Cerebellar cortex (tissue), 1 donor: ENCODE measurements at places on chromosomes 12 and 14.

DNA sequence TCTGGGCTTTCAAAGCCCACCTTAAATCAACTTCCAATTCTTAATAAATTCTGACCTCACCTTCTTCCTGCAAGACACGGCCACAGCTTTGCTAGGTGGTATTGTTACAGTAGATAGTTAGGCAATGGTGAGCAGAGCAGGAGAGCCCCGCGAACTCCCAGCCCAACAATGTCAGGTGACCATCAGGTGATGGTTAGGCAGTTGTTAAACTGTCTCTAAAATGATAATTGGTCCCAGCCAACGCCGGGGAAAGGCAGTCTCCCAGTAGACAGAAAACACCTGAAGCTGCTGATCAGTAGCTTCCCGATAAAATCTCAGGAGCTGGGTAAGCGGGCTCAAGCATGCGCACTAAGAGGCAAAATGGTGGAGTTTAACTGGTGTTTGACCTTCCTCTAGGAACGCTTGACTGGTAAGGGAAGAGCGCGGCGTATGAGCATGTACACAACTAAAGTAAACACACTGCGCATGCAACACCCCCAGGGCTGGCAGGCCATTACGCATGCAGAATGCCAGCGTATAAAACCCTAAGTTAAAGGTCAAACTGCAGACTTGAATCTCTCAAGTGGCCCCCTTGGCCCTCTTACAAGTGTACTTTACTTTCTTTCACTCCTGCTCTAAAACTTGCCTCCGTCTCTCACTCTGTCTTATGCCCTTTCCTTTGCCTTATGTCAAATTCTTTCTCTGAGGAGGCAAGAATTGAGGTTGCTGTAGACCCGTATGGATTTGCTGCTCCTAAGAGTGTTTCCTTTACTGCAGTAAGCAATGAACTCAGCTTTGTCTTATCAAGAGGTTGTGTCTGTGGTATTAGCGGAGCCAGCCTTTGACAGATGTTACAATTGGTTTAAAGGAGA lies 113.5 kb downstream of the C12orf75 start:
- no peak for DNase-seq

DNA sequence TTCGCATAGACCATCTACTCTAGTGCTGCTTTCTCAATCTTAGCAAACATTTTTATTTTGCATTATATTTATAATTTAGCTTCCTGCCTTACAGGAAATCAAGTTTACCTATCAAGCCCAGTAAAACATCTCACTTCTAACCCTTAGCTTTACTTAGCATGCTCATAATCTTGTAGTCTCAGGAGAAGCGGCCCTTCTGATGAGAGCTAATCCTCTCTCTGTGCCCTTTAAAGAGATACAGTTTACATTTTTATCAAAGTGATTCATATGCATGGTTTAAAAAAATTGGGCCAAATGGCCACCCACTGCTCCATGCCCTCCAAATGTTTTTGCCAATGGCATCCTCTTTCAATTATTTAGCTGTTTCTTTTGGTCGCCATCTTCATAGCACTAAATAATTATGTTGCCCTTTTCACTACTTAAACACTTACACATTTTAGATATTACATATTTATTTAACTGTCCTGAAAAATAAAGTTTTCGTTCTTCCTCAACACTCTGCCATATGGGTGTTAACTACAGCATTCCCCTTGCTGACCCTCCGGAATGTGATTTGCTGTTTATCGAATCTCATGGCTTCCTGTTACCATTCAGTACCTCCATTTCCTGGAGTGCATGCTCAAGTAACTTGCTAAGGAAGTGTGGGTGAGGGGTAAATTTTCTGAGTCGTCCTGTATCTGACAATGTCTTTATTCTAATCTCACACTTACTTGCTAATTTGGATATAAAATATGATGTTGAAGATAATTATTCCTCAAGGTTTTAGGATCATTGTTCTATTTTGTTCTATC lies 29.3 kb downstream of the YLPM1 start:
- DNase-seq = no peak

GRCh38 chr12:51959211-51959610 lies 7.7 kb downstream of the ACVR1B start:
- DNase-seq = no peak

- no peak for DNase-seq
Observed at GRCh38 chr12:13293096-13293495, 96.6 kb downstream of the EMP1 start.

DNA sequence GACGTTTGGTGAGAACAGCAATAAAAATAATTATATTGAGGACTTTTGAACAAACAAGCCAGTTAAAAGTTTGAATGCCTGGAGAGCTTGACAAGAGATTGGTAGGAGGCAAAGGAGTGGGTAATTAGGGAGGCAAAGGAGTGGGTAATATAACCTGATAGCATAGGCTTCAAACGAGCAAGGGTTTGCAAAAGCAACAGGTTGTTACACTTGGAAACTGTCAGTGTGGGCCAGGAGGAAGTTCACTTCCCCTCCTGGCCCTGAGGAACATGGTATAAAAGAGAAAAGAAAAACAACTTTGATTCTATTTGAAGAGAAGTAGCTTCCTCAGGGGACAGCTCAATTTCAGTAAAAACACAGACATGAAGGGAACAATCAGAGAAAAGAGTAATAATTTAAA lies 121.7 kb downstream of the CCER1 start:
- no peak for DNase-seq

- no peak for DNase-seq
Observed at GRCh38 chr14:68088451-68088854, 268.9 kb downstream of the RAD51B start.

GRCh38 chr12:92300777-92301176 lies 155.1 kb upstream of the BTG1 start:
- no peak for DNase-seq

DNA sequence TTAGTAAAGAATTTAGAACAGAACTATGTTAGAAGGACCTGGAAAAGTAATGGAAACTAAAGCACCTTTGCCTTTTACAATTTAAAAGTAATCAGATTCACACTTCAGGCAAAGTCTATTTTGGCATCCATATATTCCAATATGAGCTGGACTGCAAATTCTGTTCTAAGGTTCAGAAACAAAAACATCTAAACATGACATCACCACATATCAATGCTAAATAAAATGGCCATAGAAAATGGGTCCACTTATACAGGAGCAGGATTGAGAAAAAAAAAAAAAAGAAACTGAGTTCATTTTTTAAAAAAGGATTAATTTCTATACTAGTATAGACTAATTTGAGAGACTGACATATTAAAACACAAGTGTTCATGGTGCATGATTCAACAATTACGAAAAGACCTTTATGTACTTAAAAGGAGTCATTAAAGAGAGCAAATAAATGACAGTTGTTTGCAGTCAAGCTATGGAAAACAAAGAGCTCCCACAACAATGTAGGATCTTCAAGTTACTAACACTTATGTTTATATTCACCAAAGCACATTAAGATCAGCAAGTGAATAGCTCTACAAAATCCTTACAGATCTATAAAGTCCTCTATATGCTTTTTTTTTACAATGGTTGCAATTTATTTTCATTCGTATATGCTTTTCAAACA lies 45.7 kb downstream of the DICER1 start:
- DNase-seq = no peak

DNA sequence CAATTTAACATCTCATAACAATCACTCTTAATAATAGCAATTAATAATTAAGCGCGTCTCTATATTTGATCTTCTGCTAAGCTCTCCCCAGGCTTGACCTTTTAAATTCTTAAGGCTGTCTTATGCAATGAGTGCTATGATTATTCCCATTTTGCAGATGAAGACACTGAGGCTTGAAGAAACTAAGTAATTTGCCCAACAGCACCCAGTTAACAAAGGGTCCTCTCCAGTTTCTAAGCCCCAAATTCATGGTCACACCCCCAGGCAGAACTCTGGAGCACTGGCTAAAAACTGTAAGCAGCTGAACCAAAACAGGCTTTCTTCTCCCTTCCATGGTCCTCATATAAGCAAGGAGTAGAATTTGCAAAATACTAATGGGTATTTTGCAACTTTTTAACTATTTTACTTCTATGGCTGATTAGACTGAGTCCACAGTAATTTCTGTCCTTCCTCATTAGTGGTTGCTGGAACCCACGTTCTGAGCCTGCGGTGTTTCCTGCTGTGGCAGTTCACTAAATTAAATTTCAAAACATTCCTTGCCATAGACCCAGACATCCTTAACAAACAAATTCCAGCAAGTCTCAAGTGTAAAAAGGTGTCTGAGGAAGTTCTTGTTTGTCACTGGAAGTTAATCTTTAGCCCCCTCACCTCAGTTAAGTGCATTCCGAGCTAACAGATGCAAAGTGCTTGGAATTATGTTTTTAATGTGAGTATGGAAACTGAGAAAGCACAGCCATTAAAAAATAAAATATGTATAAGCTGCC lies 76.5 kb downstream of the TMEM132D start:
- no peak for DNase-seq

GRCh38 chr12:56565510-56566101 lies 44.0 kb downstream of the RBMS2 start:
- DNase-seq = no peak

- DNase-seq = no peak
Observed at GRCh38 chr12:11947213-11947612, 123.5 kb upstream of the BCL2L14 start.

- no peak for DNase-seq
Observed at GRCh38 chr12:3992945-3993344, 119.7 kb upstream of the PARP11 start.

DNA sequence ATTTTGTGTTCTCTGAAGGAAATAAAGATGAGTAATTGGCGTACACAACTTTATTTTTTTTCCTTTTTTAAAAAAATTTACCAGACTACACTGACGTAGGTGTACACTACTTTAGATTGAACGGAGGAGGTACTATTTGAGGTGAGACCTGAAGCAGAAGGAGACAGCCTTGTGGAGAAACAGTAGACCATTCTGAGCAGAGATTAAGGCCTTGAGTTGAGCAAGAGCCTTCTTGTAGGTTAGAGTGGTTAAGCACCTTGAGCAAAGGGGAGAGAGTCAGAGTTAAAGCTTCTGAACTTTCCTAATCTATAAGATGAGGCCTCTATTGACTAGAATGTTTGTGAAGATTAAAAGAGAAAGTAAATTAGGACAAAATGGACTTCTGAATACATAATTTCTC lies 2.5 kb downstream of the LEMD3 start:
- DNase-seq = peak; percentile 41

- no peak for DNase-seq
Observed at GRCh38 chr12:50188875-50189575, 21.9 kb upstream of the CERS5 start.
